ENCODE measurements at places on chromosomes 13 and 19.

DNA sequence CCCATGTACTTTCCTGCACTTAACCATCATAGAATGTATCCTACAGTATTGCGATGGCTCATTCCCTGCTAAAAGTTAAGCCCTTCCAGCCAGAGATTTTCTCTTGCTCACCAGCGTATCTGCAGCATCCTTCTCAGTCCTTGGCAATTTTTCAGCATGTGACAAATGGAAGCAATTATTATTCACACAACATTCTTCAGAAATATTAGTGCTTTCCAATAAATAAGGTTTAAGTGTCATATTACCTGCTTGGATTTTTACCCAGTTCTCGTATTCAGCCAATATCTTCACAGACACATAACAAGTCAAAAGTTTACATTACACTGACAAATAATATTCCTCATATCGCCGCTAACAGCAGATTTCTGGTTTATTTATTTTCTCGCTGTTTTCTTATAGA is 82.3 kb downstream of the POU4F1 start:
- DNase-seq, result no peak

DNA sequence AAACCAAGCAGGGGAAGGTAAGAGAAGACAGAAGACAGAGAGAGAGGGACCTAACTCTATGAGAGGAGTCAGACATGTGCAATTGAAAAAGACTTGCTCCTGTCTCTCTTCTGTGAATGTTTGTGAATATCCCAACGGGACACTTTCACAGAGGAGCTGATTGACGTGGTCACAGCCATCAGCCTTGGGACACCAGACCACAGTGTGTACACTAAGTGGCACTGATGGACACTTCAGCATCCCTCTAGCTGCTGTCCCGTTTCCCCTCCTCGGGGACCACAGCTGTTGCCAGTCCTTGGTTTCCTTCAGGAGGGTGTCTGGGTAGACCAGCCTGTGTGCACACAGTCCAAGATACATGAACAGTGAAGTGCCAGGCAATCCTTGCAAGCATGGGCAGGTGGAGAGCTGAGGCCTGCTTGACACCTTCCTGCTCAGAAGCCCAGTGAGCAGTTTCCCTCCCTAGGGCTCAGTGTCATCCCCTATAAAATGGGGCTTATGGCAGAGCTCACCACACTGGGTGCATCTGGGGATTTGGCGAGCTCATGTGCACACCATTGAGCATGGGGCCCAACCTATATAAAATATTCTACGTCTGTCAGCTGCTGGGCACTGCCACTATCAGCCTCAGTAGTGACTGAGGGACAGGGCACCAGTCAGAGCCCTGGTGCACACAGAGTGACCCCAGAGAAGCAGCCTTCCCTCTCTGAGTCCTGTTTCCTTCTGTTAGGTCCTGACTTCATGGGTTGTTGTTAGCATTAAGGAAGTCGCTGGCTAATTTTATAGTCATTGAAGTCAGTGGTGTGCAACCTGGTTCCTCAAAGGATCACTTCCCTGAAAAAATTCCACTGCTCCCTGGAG is 4.3 kb upstream of the USF2 start:
- DNase-seq, result no peak

DNA sequence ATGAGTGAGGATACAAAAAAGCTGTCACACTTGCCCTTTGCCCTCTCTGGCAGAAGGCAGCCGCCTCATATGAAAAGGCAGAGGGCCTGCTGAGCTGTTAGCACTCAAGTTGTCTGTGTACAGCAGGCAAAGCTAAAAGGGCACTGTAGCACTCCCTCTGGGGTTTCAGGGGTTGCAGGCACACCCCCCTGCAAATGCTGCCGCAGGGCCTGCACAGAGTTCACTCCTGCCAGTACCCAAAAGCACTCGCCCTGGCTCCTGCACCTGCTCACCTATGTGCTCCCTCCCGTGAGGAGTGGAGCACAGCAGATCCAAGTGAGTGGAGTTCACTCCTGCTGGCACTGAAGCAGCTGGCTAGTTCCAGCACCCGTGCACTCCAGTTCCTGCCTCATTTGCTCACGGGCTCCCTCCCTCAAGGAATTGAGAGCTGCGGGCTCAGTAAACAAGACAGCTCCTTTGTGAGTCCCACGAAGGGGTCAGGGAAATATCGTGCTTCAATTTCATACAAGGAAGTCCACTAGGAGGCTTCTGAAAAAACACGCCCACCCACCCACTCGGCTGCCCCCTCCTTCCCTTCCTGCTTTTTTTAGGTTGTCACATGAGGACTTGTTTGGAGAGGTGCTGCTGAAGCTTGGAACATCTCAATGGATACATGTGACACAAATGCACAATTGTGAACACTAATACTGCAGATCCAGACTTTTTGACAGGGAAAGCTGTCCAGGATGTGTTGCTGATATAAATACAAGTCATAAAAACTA is 9.9 kb upstream of the RCBTB2 start:
- peak; percentile 20 for DNase-seq

- no peak for DNase-seq
Observed at GRCh38 chr19:39001041-39001440, 25.5 kb upstream of the FBXO17 start.

DNA sequence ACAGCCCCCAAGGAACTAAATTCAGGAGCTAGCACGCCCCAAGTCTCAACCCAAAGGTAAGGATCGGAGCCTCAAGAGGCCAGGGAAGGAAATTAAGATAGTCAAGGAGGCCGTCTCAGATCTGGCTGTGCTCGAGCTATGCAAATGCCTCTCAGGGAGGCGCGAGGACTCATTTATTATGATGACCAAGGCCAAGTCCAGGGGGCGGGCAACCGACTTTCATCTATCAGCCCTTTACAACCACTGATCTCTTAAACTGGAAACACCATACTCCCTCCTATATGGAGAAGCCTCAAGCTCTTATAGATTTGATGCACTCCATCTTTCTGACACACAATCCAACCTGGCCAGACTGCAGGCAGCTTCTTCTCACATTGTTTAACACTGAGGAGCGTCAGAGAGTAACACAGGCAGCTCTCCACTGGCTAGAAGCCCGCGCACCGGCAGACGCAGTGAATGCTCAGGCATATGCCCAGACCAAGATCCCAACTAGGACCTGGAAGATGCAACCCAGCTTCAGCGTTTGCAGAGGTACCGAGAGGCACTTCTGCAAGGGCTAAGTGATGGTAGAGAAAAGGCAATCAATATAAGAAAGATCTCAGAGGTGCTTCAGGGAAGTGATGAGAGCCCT is 9.6 kb upstream of the SLC15A1 start:
- DNase-seq, result no peak

GRCh38 chr13:51449018-51449417 is 3.8 kb downstream of the INTS6 start:
- DNase-seq, result no peak

DNA sequence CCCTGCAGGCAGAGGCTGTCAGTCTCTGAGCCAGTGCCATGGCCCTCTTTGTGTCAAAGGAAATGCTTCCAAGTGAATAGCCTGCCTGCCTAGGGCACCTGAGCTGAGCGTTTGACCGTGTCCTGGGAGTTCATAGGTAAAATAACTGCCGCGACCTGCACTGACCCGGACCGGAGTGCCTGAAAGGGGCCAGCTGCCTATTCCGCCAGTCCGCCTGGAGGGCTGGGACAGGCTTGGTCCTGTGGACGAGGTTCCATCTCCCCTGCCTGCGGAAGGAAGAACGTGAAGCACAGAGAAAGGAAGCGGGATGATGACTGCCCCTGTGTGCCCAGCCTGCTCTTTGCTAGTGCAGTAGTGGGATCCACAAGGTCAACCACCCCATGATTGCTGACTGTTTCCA is 17.5 kb upstream of the ZNF492 start:
- no peak for DNase-seq

DNA sequence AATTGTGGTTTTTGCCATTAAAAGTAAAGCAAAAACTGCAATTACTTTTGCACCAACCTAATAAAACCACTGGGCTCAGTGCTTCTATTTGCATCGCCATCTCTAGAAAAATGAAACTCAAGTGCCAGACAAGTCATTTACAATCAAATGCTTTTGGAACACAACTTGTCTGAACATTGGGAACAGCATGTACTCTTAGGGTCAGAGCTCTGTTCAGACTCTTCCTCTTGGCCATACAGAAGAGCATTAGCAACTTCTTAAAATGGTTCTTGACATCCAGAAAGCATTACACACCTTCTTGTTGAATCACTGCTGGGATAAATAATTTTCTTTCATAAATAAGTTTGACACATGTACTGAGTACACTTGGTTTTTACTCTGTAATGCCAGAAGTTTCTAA is 272.5 kb downstream of the DCLK1 start:
- no peak for DNase-seq
